ENCODE measurements at places on chromosomes 16 and 17.

DNA sequence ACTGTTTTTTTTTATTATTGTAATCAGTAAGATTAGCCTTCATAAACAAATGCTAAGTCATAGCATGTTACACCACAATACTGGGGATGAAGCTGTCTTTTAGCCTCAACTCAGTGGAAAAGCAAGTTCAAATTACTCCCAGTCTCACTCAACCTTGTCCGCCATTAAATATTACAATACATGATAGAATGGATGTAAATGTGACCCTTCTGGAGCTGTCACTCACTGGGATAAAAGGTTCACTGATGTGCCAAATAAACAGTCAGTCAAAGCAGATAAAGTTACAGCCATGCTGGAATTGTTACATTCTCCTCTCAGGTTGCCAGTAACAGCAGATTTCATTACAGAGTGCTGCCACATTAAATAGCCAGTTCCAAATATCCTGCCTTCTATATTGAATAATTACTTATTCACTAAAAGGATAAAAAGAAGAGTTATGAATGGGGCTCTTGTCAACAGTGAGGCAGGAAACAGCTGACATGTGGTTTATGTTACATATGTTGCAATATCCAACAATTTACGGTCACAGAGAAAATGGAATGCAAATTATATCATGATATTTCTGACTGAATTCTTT is 53.4 kb downstream of the BRIP1 start:
- no peak for DNase-seq

DNA sequence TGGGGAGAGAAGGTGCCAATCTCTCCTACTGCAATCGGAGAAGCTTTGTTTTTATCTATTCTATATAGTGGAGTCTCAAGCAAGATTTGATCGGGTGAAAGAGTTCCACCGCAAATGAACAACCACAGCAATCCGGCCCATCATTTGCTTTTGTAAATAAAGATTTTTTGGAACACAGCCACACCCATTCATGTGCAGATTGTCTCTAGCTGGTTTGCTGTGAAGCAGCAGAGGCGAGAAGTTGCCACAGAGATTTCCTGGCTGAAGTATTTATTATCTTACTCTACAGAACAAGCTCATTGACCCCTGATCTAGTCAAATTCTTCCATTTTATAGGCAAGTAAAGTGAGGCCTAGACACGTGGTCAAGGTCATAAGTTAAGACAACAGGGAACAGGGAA is 195.5 kb upstream of the TNRC6C start:
- no peak for DNase-seq

DNA sequence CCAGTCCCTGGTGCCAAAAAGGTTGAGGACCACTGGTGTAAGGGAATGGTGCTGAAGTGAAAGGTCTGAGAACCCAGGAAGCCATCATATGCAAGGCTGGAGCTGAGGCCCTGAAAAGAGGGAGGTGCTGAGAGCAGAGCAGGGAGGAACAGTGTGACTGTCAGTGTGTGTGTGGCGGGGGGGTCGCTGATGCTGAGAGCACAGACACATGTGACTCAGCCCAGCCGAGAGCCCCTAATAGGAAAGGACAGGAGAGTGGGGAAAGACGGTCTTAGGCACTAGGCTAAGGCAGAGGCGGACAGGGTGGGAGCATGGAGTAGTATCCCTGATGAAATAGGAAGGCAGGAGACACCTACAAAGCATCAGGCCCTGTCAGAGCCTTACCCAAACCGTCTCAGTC is 1.2 kb downstream of the B9D1 start:
- no peak for DNase-seq

DNA sequence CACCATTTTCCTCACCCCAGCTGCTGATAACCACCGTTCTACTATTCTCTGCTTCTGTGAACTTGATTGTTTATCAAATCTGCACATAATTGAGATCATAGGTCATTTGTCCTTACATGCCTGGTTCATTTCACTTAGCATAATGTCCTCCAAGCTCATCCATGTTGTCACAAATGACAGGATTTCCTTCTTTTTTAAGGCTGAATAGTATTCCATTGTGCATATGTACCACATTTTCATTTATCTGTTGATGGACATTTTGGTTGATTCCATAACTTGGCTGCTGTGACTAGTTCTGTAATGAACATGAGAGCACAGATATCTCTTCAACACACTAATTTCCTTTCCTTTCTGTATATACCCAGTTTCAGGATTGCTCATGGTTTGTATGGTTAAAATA is 225.3 kb upstream of the TBX2 start:
- DNase-seq, result no peak

- DNase-seq, result peak; percentile 73
These were observed at the start of gene RAB26 for GRCh38 chr16:2147981-2148671. RAB26 (plus strand) TSS chr16:2148625; CDS start chr16:2148784, 159 bp downstream.
